ENCODE measurements at places on chromosomes 12 and 14.

GRCh38 chr12:54232790-54233189 is 44.0 kb upstream of the SMUG1 start:
- DNase-seq, result no peak

DNA sequence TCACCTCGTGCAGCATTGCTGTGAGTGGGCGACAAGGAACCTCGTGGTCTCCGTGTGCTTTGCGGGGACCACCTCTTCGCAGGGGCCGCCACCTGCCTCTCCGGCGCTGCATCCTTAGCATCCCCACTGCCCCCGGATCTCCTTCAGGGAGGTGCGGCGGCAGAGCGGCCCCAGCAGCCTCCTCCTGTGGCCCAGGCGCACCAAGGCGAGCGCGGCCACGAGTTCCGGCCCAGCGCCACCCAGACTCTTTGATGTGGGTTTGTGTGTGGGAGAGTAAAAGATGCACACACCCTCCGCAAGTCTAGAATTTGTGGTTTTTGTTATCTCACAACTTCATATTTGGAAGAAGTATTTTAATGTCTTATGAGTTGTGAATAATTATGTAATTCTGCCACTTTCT is 118.8 kb upstream of the DIO3 start:
- DNase-seq, result no peak

- peak; percentile 17 for DNase-seq
Measured at GRCh38 chr12:104793285-104793684, 164.8 kb downstream of the SLC41A2 start.

DNA sequence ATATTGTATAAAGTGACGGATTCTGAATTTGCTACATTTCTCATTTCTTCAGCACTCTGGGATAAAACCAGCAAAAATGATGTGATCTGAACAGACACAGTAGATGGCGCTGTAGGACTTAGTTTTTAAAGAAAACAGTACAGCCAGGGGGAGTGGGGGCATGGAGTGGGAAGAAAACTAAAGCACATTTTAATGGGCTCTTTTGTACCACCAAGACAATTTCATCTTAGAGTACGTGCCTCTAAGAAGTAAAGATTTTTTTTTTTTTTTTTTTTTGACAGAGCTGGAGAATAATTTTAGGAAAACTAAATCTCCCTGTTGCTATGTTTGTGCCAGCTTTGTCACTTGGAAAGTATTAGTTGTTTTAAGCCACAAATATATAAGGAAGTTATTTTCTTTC is 124.4 kb downstream of the RAD51B start:
- peak; percentile 76 for DNase-seq

GRCh38 chr12:18998343-18999261 is 130.9 kb upstream of the PLEKHA5 start:
- DNase-seq, result no peak

DNA sequence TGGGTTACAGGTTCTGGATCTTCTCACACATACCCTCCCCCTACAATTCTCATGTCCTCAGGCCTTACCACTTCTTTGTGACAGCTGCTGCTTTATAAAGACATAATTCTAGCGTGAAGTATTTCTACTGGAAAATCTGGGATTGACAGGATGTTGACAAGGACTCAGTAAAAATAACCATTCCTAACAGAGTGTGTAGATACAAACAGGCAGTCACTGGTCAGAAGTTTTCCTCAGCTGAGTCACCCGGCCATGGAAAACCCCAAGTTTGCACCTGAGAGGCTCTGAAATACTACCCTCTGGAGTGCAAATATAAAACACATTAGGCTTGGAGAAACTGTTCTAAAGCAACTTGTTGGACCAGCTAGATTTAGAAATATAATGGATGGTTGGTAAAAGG is 54.4 kb downstream of the SPPL3 start:
- DNase-seq, result no peak

- no peak for DNase-seq
Measured at GRCh38 chr12:105596731-105597130, 266.2 kb downstream of the C12orf75 start.

- DNase-seq, result no peak
Measured at GRCh38 chr12:107651571-107652449, 33.8 kb upstream of the PWP1 start.

- DNase-seq, result peak; percentile 40
Measured at GRCh38 chr14:29925101-29925722, 2.4 kb downstream of the PRKD1 start.

DNA sequence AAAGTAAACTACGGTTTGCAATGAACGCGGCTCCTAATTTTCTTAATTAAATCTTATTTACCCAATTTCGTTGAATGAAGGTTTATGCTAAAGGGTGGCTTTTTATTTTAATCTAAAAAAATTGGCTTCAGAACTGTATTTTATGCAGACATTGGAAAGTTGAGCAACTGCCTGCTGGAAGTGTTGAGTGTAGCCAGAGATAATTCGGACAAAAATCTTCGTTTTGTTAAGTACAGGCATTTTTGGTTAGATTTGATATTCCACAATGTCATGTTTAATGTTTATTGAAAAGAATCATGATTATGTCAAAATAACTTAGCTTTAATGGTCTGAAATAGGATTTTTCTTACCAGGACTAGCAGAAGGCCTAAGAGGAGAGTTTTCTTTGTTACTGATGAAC is 875 bp downstream of the IRAK3 start:
- DNase-seq, result no peak

Measured in amniotic stem cell (primary cell).